ENCODE measurements at places on chromosomes 12 and 14.

DNA sequence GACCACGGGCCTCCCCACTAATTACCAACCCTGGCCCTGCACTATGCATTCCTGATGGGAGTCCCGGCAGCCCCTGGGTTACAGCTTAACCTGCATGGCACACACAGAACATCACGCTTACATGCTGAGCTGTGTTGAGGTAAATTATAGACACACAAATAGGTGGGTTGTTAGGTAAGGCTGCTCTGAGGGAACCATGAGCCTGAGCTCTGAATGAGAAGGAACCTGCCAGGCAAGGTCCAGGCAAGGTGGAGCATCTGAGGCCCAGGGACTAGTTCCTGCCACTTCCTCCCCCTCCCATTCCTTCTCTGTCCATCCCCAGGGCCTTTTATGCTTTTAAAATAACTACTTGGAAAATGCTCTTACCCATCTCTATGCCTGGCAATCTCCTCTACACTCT, 82.7 kb upstream of the ESRRB start:
- DNase-seq, result no peak

DNA sequence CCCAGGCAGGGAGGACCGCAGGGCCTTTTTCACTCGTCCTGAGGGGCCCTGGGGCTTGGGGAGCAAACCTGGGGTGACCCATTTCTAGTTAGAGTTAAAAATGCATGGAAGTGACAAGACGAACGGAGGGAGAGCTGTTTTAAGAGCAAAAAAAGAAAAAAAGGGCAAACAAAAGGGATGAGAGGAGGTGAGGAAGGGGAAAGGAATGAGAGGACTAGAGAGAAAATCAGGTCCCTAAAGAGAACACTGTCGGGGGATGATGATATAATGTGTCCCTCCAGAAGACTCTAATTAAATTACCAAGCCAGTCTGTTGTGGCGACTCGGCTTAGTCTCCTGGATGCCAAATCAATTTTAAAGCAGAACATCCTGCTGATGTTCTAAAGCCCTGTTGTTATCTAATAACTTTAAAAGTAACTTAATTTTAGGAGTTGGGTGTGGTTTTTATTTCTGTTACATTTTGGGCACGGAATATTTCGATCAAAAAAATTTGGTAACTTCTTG, 1.1 kb downstream of the ANO6 start:
- DNase-seq, result no peak

DNA sequence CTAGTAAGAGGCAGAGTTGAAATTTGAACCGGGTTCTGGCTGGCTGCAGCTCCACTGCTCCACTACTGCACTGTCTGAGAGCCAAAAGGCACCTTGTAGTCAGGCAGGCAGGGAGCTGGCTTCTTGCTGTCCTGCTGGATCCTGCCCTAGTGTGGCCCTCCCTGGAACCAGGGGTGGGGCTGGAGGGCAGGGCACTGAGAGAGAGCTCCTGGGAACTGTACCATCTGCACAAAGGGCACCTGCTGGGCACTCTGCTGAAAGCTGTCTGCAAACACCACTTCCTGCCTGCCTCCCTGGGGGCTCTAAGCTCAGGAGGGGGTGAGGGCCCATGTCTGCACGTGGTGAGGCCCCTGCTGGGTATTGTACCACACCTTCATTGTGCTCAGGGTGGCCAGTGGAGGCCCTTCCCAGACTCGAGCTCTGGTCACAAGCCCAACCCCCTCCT, 19.0 kb upstream of the TCL1B start:
- DNase-seq, result no peak

DNA sequence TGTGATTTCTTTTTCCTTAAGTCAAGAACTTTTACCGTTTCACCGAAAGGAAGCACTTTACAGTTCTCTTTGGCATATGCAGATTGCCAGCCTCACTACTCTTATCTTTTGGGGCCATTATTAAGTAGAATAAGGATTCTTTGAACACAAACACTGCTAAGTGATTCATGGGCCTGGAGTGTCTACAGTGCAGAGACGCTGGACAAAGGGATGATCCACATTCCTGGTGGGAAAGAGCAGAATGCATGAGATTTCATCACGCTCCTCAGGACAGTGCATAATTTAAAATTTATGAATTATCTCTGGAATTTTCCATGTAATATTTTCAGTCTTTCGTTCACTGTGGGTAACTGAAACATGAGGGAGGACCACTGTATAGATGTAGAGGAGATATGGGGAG, 90.2 kb downstream of the TTLL5 start:
- no peak for DNase-seq

DNA sequence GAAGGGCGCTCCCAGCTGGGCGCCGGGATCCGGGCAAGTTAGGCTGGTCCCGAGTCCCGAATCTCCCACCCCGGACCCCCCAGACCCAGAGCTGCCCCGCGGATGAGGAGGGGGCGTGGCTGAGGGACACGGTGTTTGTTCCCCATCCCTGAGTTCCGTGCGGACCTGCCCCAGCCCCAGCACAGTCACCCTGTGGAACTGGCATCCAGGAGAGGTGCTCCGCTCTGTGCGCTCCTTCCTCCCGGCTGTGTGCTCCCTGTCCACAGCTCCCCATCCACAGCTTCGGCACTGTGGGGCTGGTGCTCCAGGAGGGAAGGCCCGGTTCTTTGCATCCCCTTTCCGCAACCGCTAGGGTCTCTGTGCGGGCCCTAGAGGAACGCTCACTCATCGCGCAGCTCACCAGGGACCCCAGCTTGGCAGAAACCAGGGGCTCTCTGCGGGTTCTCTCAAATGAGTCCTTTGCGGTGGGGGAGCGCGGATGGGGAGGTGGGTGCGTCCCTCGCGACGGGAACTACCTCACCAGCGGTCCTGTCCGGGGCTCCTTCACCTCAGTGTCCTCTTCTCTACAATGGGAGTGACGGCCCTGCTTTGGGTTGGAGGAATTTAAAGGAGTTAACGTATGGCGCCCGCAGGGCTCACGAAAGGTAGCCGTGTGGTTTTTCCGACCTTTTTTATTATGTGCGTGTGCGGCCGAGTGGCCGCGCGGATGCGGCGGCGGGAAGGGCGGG, 845 bp downstream of the TMEM132C start:
- no peak for DNase-seq

- no peak for DNase-seq
Measured at GRCh38 chr14:101735453-101735852, 26.1 kb upstream of the PPP2R5C start.

DNA sequence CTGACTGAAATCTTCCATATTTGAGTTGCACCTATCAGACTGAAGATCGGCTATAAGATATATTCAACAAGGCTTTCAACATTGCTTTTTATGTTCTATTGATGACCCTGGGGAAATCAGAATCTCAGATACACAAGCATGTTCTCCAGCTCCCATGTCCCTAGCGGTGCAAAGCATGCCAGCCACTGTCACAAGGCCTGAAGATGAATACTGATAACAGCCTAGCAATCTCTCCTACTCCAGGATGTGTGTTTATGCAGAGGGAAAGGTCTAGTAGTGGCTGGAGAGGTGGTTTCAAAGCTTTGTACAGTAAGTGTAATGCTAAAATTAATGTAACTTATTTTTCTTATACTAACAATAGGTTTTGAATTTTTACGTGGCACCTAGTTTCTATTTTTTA, 64.6 kb downstream of the SOX5 start:
- DNase-seq, result no peak

DNA sequence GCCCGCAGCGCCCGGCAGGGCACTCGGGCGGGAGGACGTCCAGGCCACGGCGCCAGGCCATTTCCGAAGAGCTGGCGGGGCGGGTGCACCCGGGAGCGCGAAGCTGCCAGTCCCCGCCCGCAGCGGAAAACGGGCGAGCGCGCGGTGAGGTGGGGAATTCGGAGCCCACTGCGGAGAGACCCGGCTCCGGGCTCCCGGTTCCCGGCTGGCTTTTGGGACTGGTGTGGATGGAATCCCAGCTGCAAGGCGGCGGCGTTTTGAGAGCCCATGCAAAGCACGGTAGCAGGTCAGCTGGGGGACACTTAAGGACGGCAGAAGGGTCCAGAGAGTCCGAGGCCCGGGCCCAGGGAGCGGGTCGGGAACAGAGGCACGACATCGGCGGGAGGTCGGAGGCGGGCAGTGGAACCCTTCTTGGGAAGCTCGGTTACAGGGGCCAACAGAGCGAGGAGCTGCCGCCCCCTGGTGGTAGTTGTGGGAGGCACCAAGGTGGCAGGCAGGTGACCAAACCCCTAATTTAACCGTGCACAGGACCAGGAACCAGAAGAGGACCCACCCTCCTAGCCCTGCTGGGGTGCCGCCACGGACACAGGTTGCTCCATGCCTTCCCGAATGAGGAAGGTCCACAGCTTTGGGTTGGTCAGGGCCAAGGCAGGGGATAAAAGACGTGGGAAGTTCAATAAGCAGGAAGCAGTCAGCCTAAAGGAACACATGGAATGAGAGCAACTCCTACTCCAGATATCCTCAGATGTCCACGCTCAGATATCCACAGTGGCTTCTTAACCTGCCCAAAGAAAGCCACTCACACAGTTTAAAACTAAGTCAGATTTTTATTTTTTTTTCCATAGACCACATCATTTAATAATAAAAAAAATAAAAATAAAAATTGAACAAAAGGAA, 685 bp upstream of the CDH24 start:
- no peak for DNase-seq

DNA sequence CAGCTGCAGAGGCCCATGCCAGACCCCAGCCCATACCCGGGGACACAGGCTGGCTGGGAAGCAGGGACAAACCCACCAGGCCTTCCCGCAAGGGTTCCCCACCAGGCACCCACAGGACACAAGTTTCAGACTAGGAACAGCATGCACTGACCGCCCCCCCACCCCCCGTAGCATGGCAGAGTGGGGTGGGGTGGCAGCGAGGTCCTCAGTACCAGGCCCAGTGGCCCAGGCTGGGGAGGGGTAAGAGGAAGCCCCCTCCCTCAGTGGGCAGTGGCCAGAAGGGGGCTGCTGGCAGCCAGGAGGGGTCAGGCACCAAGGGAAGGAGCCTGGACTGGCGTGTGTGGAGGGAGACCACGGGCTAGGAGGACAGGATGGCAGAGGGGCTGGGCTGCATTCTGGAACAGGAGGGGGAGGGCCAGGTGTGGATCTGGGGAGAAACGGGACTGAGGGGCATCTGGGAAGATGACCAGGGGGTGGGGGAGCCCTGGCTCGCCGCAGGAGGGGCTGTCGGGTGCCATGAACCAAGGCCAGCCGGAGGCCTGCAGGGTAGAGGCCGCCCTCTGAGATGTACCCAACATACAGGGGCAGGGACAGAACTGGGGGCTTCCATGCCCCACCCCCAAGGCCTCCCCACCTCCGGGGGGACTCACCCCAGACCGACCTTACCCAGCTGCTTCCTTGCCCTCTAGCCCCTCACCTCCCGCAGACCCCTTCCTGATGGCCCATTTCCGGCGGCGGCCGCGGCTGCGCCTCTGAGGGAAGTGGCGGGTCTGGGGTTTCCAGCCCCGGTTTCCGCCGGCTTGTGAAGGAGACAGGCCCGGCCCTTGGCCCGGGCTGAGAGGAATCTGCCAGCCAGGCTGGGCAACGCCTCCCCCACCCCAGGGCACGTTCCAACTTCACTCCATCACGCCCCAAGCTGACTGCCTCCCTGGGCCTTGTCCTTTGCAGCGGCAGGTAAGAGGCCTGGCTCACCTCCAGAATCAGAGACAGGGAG, 5.6 kb upstream of the JAG2 start:
- DNase-seq, result no peak

GRCh38 chr12:11769723-11770514, 120.4 kb downstream of the ETV6 start:
- no peak for DNase-seq

DNA sequence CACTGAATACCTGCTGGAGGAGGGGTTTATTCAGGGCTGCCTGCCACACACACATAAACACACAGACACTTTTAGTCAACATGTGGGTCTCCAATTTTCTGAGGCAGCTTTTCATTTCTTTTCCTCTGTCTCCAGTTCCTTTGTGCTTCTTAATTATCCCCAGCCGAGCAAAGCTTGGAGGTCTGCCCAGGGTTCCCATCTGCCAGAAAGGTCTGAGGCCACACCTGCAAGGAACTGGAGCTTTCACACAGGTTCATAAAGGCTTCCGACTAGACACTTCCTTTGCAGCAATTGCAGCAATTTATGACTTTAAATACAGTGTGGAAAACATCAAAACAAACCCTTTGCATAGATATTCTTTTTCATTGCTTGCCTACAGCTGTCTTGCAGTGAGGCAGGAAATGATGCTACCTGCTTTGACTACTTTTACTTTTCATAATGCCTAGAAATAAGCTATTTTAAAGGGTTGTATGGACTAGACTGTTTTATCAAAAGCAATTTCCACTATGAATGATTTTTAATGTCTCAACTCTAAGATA, 1318.9 kb downstream of the AACS start:
- DNase-seq, result no peak

DNA sequence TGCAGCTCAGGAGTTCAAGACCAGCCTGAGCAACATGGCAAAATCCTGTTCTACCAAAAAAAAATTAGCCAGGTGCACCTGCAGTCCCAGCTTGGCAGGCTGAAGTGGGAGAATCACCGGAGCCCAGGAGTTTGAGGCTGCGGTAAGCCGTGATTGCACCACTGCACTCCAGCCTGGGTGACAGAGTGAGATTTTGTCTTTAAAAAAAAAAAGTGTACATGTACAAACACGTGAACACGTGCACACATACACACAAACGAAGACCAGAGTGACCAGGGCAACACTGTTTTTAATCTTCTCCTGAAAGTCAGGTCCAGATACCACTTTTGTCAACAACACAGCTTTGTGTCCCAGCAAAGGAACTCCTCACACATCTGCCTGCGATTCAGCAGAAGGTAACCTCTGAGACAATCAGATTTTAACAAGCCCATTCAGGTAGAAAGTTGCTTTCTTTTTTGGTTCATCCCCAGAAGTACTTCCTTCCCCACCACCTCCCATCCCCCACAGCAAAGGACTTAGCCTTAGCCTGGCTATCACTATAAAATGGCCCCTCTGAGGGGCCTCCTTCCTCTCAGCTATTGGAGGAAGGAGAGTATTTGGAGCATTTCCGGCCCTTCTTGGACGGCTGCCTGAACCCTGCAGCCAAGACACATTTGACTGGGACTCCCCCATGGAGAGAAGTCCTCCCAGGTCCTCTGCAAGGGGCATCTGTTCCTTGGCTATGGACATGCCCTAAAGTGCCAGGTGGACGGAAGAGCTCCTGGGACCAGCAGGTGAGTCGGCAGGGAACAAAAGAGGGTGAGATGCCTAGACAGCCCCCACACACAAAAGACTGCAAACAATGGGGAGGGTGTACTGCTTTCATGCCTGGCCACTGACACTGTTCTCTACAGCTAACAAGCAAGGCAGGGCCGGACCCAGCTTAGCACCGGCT, 9.8 kb downstream of the CTDSP2 start:
- no peak for DNase-seq

GRCh38 chr14:98137131-98138025, 1134.6 kb downstream of the BCL11B start:
- no peak for DNase-seq

- DNase-seq, result no peak
Measured at GRCh38 chr14:24067133-24068082, 4.0 kb upstream of the CPNE6 start.

DNA sequence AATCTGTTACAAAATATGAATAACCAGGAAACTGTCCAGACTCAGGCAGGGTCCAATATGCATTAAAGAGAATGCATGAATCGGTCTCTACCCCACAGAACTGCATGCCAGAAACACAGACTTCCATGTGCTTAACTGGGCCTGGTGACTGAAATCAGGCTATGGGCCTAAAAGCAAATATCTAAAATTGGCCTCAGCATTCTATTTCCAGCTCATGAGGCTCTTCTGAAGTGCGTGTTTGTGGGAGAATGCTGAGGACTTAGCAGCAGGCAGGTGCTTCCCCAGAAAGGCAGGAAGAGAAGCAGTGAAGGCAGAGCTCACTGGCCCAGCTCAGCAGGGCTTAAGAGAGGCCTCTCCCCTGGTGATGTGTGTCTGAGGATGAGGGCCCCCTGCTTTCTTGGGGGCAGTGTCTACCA, 48.5 kb downstream of the ADGRD1 start:
- no peak for DNase-seq

- DNase-seq, result no peak
Measured at GRCh38 chr12:122029620-122030423, 8.1 kb downstream of the BCL7A start.

GRCh38 chr12:115451780-115452736, 768.1 kb upstream of the TBX3 start:
- no peak for DNase-seq
